ENCODE measurements at places on chromosomes 3 and 15.
A peak's percentile ranks its signal among the peaks of the same experiment; 100 is the strongest.

DNA sequence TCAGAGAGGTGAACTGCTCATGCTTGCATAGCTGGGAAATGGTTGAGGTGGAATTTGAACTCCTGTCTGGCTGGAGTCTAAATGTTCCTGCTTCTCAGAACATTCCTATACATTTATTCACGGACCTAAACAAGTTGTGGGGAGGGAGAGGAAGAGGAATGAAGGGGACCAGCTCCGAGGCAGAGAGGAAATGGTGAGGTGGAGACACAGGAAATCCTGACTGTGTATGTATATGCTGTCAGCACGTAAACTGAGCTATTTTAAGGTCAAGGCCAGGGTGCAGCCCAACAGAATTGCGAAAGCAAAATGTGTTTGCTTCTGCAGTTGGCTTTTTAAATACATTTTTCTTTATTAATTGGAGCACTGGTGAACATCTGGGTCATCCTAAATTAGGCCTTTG, 74.1 kb upstream of the POMGNT2 start:
- DNase-seq, result no peak

GRCh38 chr3:86990012-86990733, 776 bp downstream of the VGLL3 start:
- no peak for DNase-seq

DNA sequence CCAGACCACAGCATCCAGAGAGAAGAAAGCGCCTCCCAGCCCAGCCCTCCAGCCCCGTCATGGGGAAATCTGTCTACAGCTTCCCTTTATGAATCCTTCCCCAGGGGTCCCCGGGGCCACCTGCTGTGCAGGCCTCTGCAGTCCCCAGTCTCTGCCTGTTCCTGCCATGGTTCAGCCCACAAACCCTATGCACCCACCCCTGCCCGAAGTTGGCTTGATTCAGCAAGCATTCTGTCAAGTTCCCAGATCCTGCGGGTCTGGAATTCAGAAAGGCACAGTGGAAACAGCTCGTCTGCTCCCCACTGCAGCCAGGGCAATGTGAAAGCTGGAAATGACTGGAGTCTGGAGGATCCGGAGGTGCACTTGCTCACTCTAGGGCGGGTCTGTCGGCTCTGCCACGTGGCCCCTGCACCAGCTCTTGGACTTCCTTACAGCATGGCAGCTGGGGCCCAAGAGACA, 2.9 kb upstream of the OCA2 start:
- no peak for DNase-seq

DNA sequence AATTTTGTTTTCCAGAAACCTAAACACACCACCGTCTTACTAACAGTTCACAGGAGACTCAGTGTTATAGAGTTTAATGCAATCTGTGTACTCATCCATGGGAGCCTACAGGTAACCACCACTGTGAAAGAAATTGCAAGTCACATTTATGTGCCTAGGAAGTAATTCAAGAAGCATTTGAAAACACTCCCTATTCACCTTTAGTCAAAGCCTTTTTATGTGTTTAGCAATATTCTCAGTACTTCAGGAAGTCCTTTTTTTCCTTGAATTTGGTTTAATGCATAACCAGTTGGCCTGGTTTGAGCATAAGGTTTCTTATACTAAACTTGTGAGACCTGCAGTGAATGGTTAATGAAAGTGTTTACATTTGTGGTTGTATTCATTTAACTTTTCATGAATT, 346.1 kb downstream of the CHST2 start:
- DNase-seq, result no peak

GRCh38 chr3:155270485-155271342, 22.8 kb downstream of the STRIT1 start:
- DNase-seq, result no peak

- DNase-seq, result no peak
Measured at GRCh38 chr3:108292905-108293328, 3.4 kb upstream of the HHLA2 start.

- no peak for DNase-seq
Measured at GRCh38 chr3:33044676-33045075, 52.3 kb downstream of the GLB1 start.

DNA sequence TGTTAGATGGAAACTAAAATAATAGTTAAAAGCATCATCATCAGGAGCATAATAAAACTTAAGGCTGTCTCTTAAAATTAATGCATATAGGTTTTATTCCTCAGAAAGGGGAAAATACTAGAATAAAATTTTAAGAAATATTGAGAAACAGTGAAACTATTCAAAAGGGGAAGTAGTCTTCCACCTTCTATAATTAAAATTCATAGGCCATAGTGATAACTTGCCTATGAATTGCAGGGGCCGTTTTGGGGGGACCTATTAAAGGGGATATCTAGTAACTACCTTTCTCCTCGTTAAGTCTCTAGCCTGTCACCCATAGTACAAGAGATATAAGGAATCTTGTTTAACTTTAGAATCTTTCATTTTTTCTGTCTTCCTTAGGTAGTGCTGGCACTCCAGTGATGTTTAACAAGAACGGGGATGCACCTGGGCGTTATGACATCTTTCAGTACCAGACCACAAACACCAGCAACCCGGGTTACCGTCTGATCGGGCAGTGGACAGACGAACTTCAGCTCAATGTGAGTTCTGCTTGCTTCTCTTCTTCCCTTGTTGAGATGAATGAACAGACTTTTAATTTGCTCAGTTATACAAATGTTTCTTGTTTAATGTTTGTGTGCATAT, 600.4 kb downstream of the GRM7 start:
- no peak for DNase-seq

- no peak for DNase-seq
Measured at GRCh38 chr3:7536510-7536909, 675.6 kb downstream of the GRM7 start.

- no peak for DNase-seq
Measured at GRCh38 chr3:196604548-196604947, 34.9 kb upstream of the NRROS start.

DNA sequence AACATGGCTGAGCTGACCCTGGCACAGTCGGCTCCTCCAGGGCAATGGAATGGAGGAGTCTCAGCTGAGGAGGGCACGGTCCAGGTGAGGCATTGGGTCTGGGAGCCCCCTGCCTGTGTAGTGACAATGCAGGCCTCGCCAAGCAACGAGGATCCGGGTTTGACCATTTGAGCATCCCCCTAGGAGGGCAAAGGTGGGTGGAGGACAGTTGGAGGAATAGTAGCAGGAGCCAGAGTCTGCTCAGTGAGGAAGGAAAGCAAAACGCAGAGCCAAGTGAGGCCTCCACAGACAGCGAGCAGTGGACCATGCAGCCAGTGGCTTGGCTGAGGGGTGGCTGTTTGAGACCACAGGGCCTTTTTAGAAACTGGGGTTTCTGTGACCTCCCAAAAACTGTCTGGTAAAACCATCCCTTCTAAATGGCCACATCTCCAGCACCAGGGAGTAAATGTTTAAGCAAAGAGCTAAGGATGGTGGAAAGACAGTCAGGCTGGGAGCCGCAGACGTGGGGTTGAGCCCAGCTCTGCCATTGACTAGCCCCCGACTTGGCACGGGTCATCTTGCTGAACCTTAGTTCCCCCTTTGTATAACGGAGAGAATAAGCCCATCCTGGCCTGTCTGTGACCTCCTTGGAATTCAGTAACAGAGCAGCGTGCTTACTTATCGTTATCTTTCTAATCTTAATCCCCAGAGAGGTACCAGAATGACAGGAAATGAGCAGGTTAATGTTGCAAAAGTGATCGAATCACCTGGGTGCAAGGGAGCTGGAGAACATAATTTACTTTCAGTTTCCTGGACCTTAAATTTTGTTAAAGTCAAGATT, 46.8 kb downstream of the CMTM6 start:
- no peak for DNase-seq

GRCh38 chr15:22936577-22937472, 43.3 kb downstream of the CYFIP1 start:
- DNase-seq, result no peak

- no peak for DNase-seq
Measured at GRCh38 chr3:123657111-123657510, 72.3 kb upstream of the HACD2 start.

DNA sequence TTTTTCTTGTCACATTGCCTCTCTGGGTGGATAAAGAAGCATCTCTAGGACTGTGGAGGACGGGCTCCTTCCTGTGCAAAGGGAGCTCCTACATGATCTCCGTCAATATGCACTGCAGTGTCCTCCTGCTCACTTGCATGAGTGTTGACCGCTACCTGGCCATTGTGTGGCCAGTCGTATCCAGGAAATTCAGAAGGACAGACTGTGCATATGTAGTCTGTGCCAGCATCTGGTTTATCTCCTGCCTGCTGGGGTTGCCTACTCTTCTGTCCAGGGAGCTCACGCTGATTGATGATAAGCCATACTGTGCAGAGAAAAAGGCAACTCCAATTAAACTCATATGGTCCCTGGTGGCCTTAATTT, 478 bp downstream of the GPR15 start:
- no peak for DNase-seq

DNA sequence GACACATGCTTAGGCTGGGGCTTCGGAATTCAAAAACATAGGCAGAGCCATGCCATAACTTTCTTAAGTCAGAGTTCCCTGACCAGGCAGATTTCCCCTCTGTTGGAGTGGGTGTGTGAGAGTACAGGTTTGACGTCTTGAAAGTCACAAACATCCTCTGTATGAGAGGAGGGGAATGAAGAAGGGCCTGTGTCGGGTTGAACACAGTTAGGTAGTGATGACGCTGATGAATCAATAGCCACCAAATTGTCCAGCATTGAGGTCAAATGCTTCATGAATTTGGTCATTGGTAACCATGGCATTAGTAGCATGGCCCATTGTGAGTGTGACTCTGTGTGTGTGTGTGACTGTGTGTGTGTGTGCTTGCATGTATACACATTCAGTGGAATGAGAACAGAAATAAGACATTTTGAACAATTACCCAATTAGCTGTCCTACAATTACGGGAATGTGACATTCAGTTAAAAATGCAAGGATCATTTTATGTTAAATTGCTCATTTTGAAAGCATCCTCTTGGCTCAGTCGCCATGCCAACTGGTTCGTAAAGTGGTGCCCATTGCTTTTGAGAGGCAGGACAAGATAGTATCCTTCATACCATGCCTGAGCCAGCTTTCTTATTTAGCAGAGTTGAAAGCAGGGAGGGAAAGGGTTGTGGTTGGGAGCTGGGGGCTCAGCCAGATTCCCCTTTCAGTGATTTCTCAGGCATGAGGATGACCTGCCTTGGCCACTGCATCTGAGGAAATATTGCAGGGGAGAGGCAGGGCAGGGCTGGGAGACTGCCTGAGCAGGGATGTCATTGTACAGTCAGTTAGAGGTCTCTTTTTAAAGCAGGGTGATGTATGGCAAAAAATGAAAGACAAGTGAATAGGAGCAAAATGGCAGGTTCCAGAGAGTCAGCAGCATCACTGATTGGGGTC, 35.4 kb downstream of the RBP2 start:
- no peak for DNase-seq

GRCh38 chr15:90718232-90718631, 1.1 kb downstream of the BLM start:
- no peak for DNase-seq

GRCh38 chr3:150069154-150069527, 98.4 kb upstream of the PFN2 start:
- DNase-seq, result no peak

- DNase-seq, result no peak
Measured at GRCh38 chr15:40815042-40815698, 7.9 kb upstream of the DNAJC17 start.

- DNase-seq, result no peak
Measured at GRCh38 chr3:186366206-186366605, 4.2 kb upstream of the DGKG start.

GRCh38 chr15:70762469-70763119, 764 bp downstream of the UACA start:
- peak; percentile 50 for DNase-seq

- DNase-seq, result no peak
Measured at GRCh38 chr15:39474657-39475056, 106.2 kb upstream of the THBS1 start.

DNA sequence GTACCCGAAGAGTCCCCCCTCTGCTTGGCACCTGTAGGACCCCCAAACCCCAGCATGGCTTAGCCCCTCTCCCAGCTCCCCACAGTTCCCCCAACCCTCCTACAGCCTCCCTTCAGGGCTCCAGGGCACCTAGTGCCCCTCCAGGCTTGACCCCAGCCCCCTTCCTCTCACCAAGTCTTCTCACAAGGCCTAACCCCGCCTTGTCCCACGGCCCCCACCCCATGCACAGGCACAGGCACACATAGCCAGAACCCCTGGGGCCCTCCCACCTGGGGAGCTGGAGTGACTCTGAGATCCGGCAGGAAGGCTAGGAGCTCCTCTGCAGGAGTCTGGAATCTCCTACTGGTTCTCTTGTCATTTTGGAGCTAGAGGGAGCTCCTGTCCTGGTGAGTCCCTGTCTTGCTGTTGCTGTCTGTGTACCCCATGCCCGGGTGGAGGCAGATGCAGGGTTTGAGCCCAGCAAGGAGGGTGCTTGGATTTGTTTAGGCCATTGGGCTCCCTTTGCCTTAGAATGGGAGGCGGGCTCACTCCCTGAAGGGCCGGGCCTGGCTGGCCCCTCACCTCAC, 39.6 kb downstream of the KLF13 start:
- no peak for DNase-seq

GRCh38 chr15:70064441-70064840, 33.3 kb downstream of the TLE3 start:
- DNase-seq, result no peak

GRCh38 chr3:195856410-195857084, 44.8 kb upstream of the MUC4 start:
- no peak for DNase-seq

DNA sequence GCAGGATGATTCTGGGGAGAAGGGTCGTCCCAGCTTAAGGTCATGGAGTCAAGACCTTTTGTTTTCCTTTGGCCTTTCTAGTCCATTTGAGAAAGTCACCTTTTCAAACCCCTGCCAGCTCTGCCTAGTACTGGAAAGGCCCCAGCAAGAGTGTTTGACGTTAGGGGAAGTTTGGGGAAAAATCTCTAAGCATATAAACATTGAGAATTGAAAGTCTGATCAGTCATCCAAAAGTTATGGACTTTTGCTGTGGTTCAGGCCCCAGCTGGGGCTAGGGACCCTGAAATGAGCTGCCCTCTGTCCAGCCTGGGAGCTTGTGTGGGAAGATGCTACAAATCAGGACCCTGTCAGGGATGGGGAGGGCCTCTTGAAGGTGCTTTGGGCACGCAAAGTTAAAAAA, 21.6 kb downstream of the SLC6A6 start:
- no peak for DNase-seq

DNA sequence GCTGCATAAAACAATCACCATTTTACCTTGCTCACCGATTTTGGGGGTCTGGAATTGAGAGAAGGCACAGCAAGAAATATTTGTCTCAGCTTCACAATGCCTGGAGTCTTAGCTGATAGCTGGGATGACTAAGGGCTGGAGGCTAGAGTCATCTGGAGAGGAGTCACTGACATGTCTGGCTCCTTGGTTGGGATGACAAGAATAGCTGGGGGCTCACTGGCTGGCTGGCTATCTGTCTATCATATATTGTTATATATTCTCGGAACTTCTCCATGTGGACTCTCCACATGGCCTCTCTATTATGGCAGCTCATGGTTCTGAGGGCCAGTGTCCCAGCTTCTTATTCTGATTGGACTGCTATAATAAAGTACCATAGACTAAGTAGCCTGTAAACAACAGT, 20.0 kb upstream of the TRIM71 start:
- no peak for DNase-seq

All from GM04504 (cell line).